ENCODE measurements at places on chromosomes 3 and 15.

- no peak for DNase-seq
Measured at GRCh38 chr3:31880482-31881078, 100.5 kb downstream of the OSBPL10 start.

- no peak for DNase-seq
Measured at GRCh38 chr3:155231792-155232191, 61.7 kb downstream of the STRIT1 start.

DNA sequence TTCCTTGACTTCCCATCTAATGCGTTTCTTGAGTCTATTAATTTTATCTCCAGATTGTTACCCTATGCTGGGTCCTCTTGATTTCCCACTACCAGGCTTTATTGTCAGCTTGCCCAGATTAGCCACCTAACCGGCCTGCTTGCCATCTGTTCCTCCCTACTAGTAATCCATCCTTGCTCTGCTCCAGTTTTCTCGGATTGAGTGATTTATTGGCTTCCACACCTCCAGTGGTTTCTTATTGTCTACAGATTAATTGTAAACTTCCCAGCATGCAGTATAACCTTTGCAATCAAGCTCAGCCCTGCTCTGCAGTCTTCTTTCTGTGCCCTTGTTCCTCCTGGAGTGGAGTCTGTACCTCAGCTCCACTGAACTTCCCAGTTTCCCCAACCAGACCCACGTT, 63.4 kb downstream of the ARHGEF26 start:
- DNase-seq, result peak; percentile 37

GRCh38 chr3:170903123-170903522, 5.3 kb downstream of the EIF5A2 start:
- no peak for DNase-seq

DNA sequence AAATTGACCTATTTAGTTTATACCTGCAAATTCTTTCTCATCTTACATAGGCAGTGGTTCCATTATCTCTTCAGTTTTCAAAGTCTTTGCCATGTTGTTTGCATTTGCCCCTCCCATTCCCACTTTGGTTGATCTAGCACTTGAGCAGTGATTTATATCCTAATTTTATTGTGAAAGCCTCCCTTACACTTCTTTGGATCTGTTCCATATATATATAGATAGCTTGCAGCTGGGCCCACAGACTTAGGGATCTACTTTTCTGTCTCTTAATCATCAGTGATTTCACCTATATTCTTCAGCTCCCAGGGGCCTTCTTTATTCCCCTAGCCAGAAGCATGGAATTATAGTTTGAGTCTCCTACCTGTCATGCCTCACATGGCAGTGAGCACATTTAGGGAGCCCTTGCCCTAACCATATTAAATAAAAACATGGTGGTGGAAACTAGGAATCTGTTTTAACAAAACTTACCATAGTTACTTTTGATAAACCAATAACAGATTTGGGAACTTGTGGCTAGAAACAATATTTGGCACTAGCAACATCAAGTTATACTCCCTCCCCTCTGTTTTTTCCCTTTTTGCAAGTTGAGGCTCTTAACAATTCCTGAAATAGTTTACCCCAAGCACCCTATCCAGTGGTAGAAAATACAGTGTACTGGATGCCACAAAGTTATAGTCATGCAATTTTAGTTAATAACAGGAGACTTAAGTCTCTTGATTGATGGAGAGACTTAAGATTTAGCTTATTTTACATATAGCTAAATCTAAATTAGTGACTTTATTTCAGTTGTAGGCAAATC, 41.7 kb downstream of the ARIH1 start:
- DNase-seq, result no peak

- DNase-seq, result peak; percentile 93
Measured at GRCh38 chr3:127455541-127456450, 134.7 kb downstream of the TPRA1 start.

- DNase-seq, result no peak
Measured at GRCh38 chr15:83784975-83785374, 131.1 kb downstream of the ADAMTSL3 start.

- no peak for DNase-seq
Measured at GRCh38 chr3:61158216-61158615, 93.0 kb downstream of the FHIT start.

Data from eye (tissue), 1 donor.